ENCODE measurements at places on chromosomes 3 and 15.
A peak's percentile ranks its signal among the peaks of the same experiment; 100 is the strongest.

GRCh38 chr3:32960404-32961170 lies 9.1 kb downstream of the CCR4 start:
- no peak for DNase-seq

DNA sequence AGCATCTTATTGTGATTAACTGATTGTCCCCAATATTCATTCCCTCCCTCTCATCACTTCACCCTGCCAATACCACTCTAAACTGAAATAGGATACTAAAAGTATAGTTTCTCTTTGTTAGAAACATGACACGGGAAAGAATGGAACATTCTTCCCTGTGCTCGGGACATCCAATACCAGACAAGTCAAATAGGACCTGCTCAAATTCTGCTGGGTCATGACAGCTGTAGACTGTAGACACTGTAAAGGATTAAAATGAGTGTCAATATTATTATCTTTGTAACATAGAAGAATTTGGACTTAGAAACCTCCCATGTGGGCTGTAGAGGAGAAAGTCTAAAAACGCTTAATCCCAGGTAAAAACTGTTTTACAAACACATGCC lies 315.0 kb upstream of the NR2E3 start:
- no peak for DNase-seq

- DNase-seq: no peak
Measured at GRCh38 chr3:121566773-121567172, 976 bp upstream of the ARGFX start.

DNA sequence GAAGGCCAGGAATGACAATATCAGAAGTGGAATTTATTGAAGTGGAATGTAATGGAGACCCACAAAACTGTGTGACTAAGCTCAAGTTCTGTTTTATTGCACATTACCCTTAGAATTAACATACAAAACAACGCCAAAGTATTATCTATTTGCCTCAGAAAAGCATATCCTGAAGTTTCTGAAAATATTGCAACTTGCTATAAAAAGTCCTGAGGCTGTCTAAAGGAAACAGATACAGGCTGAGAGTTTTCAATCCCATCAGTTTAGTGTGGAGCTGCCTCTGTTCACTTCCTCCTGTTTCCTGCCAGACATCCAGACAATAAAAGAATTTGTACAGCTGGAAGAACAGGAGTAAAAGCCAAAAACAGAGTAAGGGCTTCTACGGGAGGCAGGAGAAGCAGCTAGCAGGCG lies 108.8 kb downstream of the FBN1 start:
- DNase-seq: peak; percentile 67

DNA sequence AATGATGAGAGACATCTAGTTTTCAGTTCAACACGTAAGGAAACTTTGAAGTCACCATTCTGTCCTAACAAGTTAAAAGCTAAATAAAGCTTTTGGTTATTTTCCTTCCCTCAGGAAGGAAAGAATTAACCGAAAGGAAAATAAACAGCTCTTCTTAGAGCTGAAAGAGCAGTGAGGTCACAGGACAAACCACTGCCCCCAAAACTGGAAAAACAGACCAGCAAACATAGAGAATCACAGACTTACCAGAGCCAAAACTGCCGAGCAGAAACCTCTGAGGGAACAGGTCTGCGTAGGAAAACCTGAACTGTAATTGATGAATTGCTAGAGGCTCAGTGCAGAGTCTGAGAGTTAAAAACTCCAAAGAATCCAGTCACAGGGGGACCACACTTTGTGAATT lies 14.7 kb downstream of the USP50 start:
- DNase-seq: no peak

- peak; percentile 40 for DNase-seq
Measured at GRCh38 chr3:29334706-29335105, 53.8 kb downstream of the RBMS3 start.

- peak; percentile 78 for DNase-seq
Measured at GRCh38 chr3:185280572-185281365, 26.9 kb upstream of the EHHADH start.

DNA sequence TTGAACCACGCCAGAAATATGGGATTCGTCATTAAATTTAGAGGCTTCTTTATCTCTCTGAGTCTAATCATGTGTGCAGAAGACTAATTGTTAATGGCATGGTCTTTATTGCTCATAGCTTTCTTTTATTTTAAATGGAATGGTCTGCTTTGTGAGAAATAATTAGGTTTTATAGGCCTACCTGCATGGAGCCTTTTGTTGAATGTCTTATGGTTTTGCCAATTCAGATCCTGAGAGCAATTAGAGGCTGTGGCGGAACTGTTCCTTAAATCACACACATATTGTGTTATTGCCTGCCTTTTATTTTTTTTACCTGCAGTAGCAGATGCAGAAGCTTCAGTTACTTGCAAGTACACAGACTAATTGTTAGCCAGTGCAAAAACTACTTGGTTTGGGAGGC lies 306.2 kb downstream of the NLGN1 start:
- DNase-seq: no peak
